ENCODE measurements at places on chromosomes 16 and 17.

- no peak for DNase-seq
Measured at GRCh38 chr16:89988951-89989350, 30.3 kb downstream of the DBNDD1 start.

GRCh38 chr17:74822939-74823367 is 36.7 kb downstream of the GRIN2C start:
- no peak for DNase-seq

- no peak for DNase-seq
Measured at GRCh38 chr17:28499684-28500357, 6.3 kb upstream of the FOXN1 start.

DNA sequence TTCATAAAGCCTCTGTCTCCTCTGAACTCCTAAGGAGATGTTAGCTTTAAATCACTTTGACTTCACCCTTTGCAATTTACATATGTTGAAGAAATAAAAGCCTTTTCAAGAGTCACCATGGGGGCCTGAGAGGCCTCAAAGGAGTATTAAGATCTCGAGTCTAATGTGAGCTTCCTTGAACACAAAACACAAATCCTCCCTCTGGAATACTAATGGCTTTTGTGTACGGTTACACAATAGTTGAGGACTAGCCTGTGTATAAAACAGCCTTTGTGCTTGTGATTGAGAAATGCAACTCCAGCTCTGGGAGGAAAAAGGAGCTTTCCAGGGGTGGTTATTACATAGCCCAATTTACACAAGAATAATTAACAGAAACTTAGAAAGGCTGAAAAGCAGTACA is 1140.2 kb downstream of the CDH11 start:
- no peak for DNase-seq

- DNase-seq: no peak
Measured at GRCh38 chr16:86756882-86757703, 178.7 kb downstream of the FOXL1 start.

GRCh38 chr16:22862046-22862445 is 48.1 kb downstream of the HS3ST2 start:
- DNase-seq: no peak

DNA sequence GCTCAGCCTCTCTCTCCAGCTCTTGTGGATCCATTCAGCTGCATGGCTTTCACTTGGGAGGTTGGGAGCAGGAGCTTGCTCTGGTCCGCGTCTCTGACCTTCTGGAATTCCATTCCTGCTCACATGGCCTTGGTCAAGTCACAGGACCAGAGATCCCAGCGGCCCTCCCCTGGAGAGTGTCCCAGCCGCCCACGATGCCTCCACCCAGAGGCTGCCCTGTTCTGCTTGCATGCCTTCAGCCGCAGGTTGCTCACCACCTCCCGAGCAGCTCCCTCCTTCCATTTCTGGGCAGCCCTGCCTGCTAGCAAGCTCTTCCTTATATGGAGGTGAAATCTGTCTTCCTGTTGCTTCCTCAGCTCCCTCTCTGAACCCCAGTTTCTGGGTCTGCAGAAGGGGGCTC is 32.6 kb downstream of the RAI1 start:
- no peak for DNase-seq

DNA sequence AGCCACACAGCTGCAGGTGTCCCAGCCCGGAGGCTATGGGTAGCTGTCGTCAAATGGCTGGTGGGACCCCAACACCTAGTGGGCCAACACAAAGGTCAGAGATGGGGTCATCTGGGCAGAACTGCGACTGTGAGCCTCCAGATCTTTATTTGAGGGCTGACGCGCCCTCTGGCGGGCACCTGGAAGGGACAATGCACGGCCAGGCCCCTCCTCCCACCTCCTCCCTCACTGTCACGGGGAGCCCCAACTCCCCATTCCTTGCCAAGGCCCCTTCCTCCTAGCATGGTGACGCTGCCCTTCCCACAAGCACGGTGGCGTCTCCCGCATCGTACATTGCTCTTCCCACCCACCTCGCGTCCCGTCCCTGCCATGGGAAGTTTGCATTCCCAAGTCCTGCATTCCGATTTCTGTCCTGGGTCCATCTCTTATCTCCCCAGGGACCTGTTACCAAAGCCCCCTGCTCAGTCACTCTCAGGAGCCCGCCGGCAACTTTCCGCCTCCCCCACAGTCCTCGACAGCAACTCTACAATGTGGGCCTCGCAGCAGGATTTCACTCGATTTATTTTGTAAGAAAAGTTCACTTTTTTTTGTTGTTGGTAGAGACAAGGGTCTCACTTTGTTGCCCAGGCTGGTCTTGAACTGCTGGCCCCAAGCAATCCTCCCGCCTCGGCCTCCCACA is 1.0 kb downstream of the TLE7 start:
- no peak for DNase-seq

GRCh38 chr17:76523084-76524037 is 14.1 kb downstream of the CYGB start:
- DNase-seq: peak; percentile 77

GRCh38 chr17:75295201-75296158 is 6.2 kb upstream of the SLC25A19 start:
- no peak for DNase-seq

DNA sequence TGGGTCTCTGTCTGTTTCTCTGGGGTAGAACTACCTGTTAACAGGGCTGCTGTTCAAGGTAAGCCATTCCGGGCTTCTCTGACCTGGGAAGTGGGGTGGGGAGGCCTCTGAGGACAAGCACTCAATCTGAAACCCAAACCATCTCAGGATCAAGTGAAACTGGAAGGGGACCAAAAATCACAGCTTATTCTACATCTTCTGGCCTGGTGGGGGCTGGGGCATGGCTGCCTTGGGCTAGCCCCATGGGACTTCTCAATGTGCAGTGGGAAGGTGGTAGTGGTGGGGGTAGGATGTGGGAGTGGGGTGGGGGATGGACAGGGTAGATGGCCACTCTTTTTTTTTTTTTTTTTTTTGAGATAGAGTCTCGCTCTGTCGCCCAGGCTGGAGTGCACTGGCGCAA is 5.5 kb downstream of the FLOT2 start:
- no peak for DNase-seq

Measured in progenitor cell of endocrine pancreas (in vitro differentiated cells).